ENCODE measurements at places on chromosomes 1 and 21.

GRCh38 chr1:230870916-230871315, 2.6 kb upstream of the C1orf198 start:
- no peak for DNase-seq

DNA sequence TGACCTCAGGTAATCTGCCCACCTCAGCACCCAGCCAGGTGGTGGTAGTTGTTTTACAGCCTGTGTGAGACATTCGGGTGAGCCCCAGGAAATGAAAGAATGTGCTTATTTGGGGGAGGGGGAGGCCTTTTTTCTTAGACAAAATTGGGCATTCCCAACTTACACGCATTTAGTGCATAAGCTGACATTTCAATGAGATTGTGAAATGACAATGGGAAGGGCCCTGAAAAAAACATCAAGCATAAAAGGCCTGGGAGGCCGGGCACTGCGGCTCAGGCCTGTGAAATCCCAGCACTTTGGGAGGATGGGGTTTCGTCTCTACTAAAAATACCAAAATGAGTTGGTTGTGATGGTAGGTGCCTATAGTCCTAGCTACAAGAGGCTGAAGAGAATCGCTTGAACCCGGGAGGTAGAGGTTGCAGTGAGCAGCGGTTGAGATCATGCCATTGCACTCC, 5.0 kb downstream of the GAS5 start:
- no peak for DNase-seq

GRCh38 chr1:173421286-173421685, 55.8 kb upstream of the PRDX6 start:
- no peak for DNase-seq

- no peak for DNase-seq
These were observed 860.0 kb downstream of the LTN1 start for GRCh38 chr21:28132713-28133112.
